ENCODE measurements at places on chromosomes 2 and 18. TPM values are rescaled to one million over a fixed set of nuclear protein-coding genes. Genes with fewer than 3 reads are reported as not detected.

NCK2 gene
- total RNA-seq = 25.7 TPM

ELOA2 gene
- total RNA-seq = not detected

CNTNAP5 gene
- not detected for total RNA-seq

CAPN13 gene
- not detected for total RNA-seq

SLC4A5 gene
- total RNA-seq = 2.2 TPM

RNF125 gene
- 0.76 TPM for total RNA-seq
